ENCODE measurements at places on chromosomes 7 and 10. TPM values are rescaled to one million over a fixed set of nuclear protein-coding genes. Genes with fewer than 3 reads are reported as not detected.
A peak's percentile ranks its signal among the peaks of the same experiment; 100 is the strongest.

DNA sequence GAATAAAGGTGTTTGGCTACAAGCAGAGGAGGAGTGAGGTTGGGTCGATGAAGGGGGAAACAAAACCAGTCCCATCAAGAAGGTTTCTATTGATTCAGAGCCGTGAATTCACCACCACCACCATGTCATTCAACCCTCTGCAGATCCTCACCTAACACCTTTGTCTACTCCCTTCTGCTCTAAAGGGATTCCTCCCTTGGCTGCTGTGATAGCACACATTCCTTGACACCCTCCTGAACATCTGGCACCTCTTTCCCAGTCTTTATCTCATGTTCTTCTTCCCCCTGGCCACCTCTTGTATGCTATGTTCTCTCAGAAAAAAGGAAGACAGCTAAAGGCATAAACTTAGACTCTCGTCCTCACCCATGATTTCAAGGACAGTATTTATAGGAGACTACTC, 318.0 kb downstream of the GPAM start:
- no peaks in the 10 kb centered on the region for H3K36me3 ChIP-seq
- H3K4me1 ChIP-seq, result no peaks in the 10 kb centered on the region
- H3K4me3 ChIP-seq, result no peak overlapping the region
- no peaks in the 10 kb centered on the region for H3K27me3 ChIP-seq
- no peak for DNase-seq
- H3K27ac ChIP-seq, result no peak overlapping the region

- H3K36me3 ChIP-seq, result no peaks in the 10 kb centered on the region
- H3K4me3 ChIP-seq, result no peak overlapping the region
- no peak for DNase-seq
These were observed 3.3 kb upstream of the SEPHS1 start for GRCh38 chr10:13351340-13351915.

DNA sequence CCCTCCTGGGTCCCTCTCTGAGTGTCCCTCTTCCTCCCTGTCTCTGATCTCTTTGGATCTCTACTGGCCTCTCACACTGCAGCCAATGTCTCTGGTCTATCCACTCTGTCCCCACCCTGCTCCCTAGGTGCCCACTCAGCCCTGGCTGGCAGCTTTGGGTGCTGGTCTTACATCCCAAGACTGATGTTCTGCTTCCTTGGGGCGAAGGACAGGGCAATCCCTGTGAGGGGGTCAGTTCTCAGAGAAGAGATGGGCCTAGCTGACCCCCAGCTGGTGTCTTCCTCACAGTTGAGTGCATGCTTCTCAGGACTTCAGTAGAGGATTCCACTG, 51.7 kb upstream of the CAMK2B start:
- H3K27me3 ChIP-seq, result no peaks in the 10 kb centered on the region
- no peaks in the 10 kb centered on the region for H3K36me3 ChIP-seq
- H3K4me3 ChIP-seq, result no peak overlapping the region
- no peak overlapping the region for H3K27ac ChIP-seq
- DNase-seq, result no peak
- H3K4me1 ChIP-seq, result peaks cover 11% of the 10 kb centered on the region

DNA sequence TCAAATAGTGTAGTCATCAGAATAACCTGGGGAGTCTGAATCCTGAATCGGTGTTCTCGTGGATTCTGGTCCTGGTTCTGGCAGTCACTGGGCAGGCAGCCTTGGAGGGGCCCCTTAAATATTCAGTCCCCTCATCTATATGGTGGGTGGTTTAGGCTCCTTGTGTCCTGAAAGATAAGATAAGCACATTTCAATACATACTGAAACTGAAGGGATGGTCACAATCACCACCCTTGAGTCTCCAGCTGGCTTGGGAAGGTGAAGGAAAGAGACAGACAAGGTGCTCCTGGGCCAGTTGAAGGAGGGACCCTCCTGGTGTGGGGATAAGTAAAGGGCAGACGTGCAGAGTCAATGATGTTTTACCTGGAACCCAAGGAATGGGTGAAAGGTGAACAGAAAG, 146.7 kb downstream of the CXCL12 start:
- H3K4me1 ChIP-seq, result peaks cover 6% of the 10 kb centered on the region
- H3K4me3 ChIP-seq, result no peak overlapping the region
- DNase-seq, result no peak
- H3K27ac ChIP-seq, result no peak overlapping the region
- no peaks in the 10 kb centered on the region for H3K27me3 ChIP-seq

- H3K27me3 ChIP-seq, result no peaks in the 10 kb centered on the region
- H3K27ac ChIP-seq, result no peak overlapping the region
These were observed 660.4 kb upstream of the LRRTM3 start for GRCh38 chr10:66265398-66265797.

DNA sequence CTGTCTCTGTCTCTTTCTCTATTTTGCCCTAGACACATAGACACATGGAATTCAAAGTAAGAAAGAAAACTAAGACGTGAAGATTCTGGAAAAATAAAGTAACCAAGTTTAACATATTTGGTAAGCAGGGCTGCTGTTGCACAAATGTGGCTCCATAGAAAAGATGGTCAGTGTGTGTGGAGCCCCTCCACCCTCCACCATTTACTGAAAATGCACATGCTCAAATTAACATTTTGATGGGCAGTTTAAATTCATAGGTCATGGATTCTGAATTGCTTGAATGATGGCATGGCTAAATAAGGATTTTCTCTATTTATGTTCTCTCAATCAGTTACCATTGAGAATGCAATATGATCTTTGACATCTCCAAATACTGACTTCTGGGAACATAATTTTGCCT, 165.5 kb upstream of the CHRM2 start:
- H3K36me3 ChIP-seq, result no peaks in the 10 kb centered on the region
- no peak for DNase-seq
- H3K27ac ChIP-seq, result no peak overlapping the region
- H3K27me3 ChIP-seq, result no peaks in the 10 kb centered on the region

DNA sequence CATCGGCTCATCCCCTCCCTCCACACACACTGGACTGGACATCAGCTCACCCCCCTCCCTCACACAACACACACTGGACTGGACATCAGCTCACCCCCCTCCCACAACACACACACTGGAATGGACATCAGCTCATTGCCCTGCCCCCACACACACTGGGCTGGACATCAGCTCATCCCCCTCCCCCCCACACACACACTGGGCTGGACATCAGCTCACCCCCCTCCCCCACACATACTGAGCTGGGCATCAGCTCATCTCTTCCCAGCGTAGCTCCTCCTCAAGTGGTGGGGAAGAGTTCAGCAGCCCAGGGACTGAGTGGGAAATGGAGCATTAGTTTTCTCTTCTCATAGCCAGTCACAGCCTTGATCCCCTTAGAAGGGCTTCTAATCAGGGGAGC, 58.1 kb upstream of the WDR11 start:
- H3K4me1 ChIP-seq, result no peaks in the 10 kb centered on the region
- H3K27ac ChIP-seq, result no peak overlapping the region
- no peak overlapping the region for H3K4me3 ChIP-seq
- H3K27me3 ChIP-seq, result no peaks in the 10 kb centered on the region
- no peak for DNase-seq
- no peaks in the 10 kb centered on the region for H3K36me3 ChIP-seq

DNA sequence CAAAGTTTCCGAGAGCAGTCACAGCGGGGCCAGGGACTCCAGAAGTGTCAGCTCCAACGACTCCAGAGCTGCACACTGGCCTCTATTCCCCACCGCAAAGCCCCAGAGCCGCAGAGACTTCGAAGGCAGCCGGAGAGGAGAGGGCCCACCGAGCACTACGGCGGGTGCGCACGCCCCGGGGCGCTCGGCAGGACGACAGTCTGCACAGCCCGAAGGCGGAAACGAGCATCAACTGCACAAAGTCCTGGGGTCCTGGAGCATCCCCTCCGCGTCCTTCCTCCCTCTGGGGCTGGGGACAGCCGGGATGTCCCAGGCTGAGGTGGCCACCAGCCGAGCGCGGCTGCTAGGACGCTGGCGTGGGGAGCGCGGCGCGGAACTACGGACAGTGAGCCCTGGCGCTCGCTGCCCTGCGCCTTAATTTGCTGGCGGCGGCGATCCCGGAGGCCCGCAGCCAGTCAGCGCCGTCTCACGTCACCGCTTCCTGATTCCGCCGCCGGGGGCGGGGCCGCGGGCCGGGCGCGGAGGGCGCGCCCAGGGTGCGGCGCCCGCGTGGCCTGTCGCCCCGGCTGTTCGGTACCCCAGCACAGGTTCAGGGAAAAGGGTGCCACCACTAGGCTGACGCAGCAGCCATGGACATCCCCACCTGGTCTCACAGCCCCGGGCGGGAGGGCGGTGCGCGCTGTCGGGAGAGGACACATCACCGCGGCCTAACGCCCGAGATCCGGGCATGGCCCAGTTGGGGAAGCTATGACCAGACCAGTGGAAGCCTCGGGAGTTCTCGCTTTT, at the start of gene TBX20:
Gene TBX20 (minus strand): TSS at position 391 of the 786 bp plus-strand sequence. CDS start 480 bp downstream, outside the sequence.
- H3K27ac ChIP-seq, result peak within 1 kb of the TSS; percentile 59
- no peaks in the 10 kb centered on the region for H3K36me3 ChIP-seq
- no peaks in the 10 kb centered on the region for H3K27me3 ChIP-seq
- DNase-seq, result peak; percentile 98
- H3K4me3 ChIP-seq, result peak within 1 kb of the TSS; percentile 93

GRCh38 chr10:62778125-62778524, 26.4 kb upstream of the ADO start:
- H3K36me3 ChIP-seq, result no peaks in the 10 kb centered on the region
- H3K4me3 ChIP-seq, result no peak overlapping the region
- H3K27ac ChIP-seq, result no peak overlapping the region
- H3K27me3 ChIP-seq, result no peaks in the 10 kb centered on the region
- H3K4me1 ChIP-seq, result no peaks in the 10 kb centered on the region

- no peak for DNase-seq
- no peaks in the 10 kb centered on the region for H3K4me1 ChIP-seq
- H3K36me3 ChIP-seq, result no peaks in the 10 kb centered on the region
These were observed 700.9 kb downstream of the GRID1 start for GRCh38 chr10:85665681-85666080.

GARIN1A gene
- polyA plus RNA-seq, result 1.2 TPM

C10orf67 gene
- 1.1 TPM for polyA plus RNA-seq

HOXA2 gene
- not detected for polyA plus RNA-seq

PLEKHA8 gene
- polyA plus RNA-seq, result 4.9 TPM

All from SK-N-SH (cell line).